ENCODE measurements at places on chromosomes 16 and 17. TPM values are rescaled to one million over a fixed set of nuclear protein-coding genes. Genes with fewer than 3 reads are reported as not detected.

- no peak for DNase-seq
Measured at GRCh38 chr17:63086483-63087185, 120.6 kb downstream of the TANC2 start.

DNA sequence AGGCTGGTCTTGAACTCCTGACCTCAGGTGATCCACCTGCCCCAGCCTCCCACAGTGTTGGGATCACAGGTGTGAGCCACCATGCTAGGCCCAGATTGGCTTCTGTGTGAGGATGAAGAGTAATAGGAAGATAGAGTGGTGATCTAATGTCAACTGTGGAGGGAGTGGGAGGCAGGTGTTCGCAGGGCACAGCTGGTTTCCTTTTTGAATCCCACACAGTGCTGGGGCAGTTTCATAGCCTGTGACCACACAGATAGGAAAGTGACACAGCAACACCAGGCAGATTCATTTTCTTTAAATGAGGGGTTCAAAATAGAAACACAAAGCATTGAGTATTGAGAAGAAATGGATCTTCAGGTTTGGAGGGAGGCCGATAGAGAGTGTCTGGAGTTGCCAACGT is 540.3 kb downstream of the WWOX start:
- no peak for DNase-seq

DNA sequence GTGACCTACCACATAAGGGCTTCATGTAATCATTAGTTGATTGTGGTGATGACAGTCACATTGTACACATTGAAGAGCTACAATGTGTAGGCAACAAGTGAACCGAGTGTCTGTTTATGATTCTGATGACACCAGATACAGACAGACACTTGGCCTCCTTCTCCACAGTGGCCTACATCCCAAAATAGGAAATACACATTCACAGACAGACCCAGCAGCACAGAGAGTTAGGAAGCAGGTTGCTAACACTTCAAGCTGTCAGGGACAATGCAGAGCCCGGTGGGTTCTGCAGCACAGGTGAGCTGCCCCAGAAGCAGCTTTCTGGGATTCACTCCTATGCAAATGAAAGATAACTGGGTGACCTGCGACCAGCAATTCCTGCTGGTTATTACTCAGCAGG is 72.2 kb downstream of the CDH11 start:
- no peak for DNase-seq

TERB1 gene
- 0.18 TPM for total RNA-seq

DNA sequence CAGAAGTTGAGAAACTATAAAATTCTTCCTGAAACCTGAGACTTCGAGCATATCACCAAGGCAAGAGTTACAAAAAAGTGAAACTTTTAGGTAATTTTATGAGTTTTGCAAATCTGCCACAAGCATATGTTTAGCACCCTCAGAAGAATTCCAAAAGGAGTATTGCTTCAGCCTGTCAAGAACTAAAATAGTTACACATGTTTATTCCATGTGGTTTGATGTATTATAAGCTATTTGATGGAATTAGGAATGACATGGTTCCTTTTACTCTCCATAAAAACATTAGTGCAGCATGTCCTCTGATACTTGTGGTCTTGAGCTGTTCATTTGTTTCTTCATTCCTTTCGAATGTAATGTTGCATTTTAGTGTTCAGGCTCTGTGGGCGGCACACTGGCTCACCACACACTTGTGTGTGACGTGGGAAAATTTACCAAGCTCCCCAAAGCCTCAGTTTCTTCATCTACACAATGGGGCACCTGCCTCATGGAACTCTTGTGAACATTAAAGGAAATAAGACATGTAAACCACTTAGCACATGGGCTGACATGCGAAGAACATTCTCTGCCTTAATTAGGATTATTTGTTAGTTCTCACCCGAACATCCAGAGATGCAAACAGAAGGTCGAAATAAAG is 204.2 kb upstream of the FOXF1 start:
- no peak for DNase-seq

GRCh38 chr17:27247071-27247957 is 46.6 kb upstream of the WSB1 start:
- no peak for DNase-seq

GRCh38 chr17:80795754-80796153 is 195.9 kb upstream of the CHMP6 start:
- DNase-seq = no peak

GRCh38 chr17:48384164-48384563 is 45.9 kb downstream of the SKAP1 start:
- no peak for DNase-seq

KRT23 gene
- not detected for total RNA-seq

- DNase-seq = no peak
Measured at GRCh38 chr16:50067290-50067853, 1.6 kb downstream of the HEATR3 start.

DNA sequence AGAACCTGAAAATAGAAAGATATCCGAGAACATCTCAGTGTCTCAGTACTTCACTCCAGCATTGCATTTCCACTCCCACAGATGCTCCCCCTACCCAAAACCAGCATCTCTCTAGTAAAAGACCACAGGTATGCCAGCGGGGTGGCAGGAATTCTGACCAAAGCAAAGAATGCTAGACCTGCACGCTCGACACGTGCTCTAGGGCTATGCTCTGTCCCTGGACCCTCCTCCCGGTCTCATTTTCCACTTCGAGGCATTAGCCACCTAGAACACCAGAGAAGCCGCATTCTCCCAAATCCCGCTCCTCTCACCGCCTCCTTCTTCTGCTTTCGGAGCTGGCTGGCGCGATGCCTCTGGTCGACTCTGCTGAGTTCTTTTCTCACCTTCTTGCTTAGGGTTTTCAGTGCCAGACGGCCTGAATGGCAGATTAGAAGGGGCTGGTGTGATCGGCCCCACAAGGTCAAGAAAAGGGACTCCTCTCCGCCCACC is 487 bp downstream of the TSR1 start:
- no peak for DNase-seq

NPW gene
- 4.4 TPM for total RNA-seq

CYGB gene
- total RNA-seq = 8.6 TPM

- DNase-seq = peak; percentile 19
Measured at GRCh38 chr16:68931196-68931595, 87.9 kb downstream of the TANGO6 start.

GRCh38 chr16:74794668-74795067 is 20.0 kb upstream of the FA2H start:
- DNase-seq = no peak

PRR35 gene
- not detected for total RNA-seq

CISD3 gene
- 16.7 TPM for total RNA-seq

DNA sequence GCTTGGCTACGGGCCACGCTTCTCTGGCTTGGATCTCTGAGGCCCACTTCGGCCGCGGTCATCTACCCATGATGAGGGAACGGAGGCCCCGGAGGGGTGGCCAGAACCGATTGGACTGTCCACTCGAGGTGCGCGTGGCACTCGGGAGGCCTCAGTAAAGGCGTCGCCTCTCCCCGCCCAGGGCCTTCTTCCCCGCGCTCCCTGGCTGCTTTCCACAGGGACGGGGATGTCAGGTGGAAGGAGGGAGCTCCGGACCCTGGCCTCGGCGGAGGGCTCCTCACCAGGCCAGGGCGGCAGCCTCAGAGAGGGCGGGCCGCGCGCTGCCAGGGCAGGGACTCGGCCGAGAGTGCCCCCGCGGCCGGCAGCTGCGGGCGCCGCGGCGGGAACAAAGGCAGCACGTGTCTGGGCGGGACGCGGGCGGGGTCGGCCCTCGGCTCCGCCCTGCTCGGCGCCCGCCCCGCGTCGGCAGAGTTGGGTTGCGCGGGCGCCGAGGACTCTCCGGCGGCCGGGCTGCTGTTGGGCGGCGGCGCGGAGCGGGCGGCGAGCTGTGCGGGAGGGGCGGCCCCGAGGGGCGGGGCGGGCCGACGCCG is 587 bp upstream of the CDK5R1 start:
- no peak for DNase-seq

PRR29 gene
- not detected for total RNA-seq

GRCh38 chr17:66582373-66583111 is 252.4 kb upstream of the CACNG5 start:
- DNase-seq = peak; percentile 38

TEX19 gene
- not detected for total RNA-seq

GRCh38 chr16:88192601-88193000 is 190.2 kb upstream of the ZNF469 start:
- no peak for DNase-seq

GRCh38 chr16:72947379-72948237 is 100.3 kb downstream of the ZFHX3 start:
- no peak for DNase-seq

DNA sequence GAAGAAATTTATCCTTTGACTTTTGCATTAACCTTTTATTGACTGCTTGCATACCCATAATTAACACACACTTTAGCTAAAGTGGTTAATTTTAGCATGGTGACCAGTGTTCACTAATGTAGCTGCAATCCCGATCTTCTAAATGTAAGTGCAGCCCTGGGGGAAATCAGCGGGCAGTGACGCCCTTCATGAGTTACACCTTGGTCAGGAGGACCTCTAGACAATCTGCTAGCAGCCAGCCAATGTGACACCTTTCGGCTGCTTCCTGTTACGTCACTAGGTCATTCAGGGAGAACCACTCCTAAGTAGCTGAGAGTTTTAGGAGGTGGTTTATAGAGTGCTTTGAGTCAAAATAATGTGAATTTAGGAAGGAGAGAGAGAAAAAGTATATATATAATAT is 180.5 kb downstream of the IRX3 start:
- no peak for DNase-seq

GRCh38 chr17:36929851-36930582 is 7.3 kb upstream of the LHX1 start:
- no peak for DNase-seq

GRCh38 chr16:4911970-4912386 is 25.0 kb downstream of the PPL start:
- DNase-seq = no peak

GRCh38 chr17:17497845-17498520 is 1.8 kb upstream of the RASD1 start:
- no peak for DNase-seq

GRCh38 chr17:51203838-51204237 is 37.6 kb downstream of the NME2 start:
- no peak for DNase-seq

TBC1D3G gene
- not detected for total RNA-seq

GRCh38 chr17:81400996-81401722 is 5.9 kb downstream of the BAHCC1 start:
- DNase-seq = no peak

GRCh38 chr16:10737068-10737625 is 6.5 kb upstream of the NUBP1 start:
- DNase-seq = peak; percentile 85

HBA1 gene
- not detected for total RNA-seq

GRCh38 chr17:37092071-37092470 is 143.3 kb downstream of the AATF start:
- no peak for DNase-seq

DNA sequence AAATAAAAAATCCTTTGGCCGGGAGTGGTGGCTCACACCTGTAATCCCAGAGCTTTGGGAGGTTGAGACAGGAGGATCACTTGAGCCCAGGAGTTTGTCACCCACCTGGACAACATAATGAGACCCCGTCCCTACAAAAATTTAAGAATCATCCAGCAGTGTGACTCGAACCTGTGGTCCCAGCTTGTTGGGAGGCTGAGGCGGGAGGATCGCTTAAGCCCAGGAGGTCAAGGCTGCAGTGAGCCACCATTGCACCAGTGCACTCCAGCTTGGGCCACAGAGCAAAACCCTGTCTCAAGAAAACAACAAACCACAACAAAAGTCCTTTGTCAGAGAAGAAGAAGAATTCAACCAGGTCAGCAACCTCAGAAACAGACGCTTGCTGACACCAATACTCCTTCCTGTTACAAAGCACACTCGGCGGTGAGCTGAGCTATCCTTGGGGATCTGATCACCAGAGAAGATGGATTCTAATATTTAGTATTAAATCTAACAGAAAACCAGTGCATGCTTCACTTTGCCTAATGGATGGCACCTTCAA is 12.9 kb upstream of the PVALEF start:
- no peak for DNase-seq

RTN4RL1 gene
- 3.7 TPM for total RNA-seq

All from osteocyte (in vitro differentiated cells).